Suppressor macrophage (primary cell): ENCODE measurements at places on chromosomes 5 and 9.
A peak's percentile ranks its signal among the peaks of the same experiment; 100 is the strongest.

DNA sequence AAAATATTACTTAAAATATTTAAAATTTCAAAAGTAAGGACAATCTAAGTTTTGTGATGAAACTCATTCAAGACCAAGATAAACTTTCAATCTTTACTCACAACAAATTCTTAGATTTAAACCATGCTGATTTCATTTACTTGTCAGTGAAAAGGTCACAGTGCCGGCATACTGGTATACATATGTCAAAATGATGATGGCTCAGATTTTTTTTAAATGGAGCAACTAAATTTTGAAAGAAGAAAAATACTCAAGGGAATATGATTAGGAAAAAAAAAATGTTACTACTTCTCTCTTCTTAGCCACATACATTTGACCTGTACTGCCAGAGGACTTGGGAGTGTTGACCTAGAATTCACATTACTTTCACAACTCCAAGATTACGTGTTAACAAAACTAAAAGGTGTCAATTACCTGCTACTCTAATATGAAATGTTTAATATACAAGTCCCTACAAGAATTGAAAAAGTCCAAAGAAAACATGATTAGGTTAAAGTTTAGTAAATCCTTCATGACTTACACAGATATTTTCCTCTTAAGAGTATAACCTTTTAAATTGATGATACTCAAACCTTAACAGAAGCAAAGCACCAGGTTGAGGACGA, 4.6 kb downstream of the EFNA5 start:
- DNase-seq: no peak

GRCh38 chr5:43300112-43300511, 13.1 kb downstream of the HMGCS1 start:
- DNase-seq: no peak

GRCh38 chr5:124729720-124730359, 16.6 kb downstream of the ZNF608 start:
- DNase-seq: no peak

- DNase-seq: no peak
These were observed 286.4 kb upstream of the TNC start for GRCh38 chr9:115404311-115404710.

- DNase-seq: peak; percentile 69
These were observed 31.1 kb upstream of the FGF1 start for GRCh38 chr5:142716963-142717362.
